ENCODE measurements at places on chromosomes 3 and 15.

GRCh38 chr3:22276351-22276750 is 525.3 kb upstream of the ZNF385D start:
- no peak for DNase-seq

GRCh38 chr3:118803096-118803476 is 231.6 kb downstream of the IGSF11 start:
- DNase-seq: no peak

GRCh38 chr3:3127432-3128010 is 781 bp downstream of the TRNT1 start:
- DNase-seq: no peak

DNA sequence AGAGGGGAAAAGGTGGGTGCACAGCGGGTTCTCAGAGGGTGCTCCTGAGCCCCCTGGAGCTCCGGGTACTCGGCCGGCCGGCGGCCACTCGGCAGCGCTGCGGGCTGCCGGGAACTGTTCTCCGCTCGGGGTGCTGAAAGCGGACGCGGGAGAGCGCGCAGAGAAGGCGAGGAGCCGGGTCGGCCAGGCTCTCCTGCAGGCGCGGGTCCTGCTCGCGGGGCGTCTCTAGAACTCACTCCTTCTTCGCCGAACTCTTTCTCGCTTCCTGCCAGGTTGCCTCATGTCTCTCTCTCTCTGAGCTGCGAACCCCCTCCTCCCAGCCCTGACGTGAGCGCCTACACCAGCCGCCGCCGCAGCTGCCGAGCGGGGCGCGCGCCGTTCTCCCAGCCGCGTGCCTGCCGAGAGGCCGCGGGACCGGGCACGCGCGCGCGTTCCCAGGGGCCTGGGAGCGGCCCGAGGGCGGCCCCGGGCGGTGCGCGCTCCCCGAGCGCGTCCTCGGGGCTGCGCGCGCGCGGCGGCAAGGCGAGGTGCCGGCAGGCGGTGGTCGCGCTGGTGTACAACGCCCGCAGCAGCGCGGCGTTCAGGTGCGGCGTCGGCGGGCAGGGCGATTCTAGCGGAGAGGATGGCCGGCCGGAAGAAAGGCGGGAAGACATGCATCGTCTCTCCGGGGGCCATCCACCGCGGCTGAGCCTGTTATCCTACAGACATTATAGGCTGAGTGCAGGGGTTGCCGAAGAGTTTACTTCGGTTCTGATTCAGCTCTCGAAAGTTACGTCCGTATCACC is at the start of gene PEX5L:
TSS of gene PEX5L (minus strand) at position 267 of the 785 bp plus-strand sequence. CDS start 338 bp downstream, outside the sequence.
- DNase-seq: peak; percentile 93

GRCh38 chr3:124787476-124788195 is 57.4 kb downstream of the UMPS start:
- DNase-seq: no peak

DNA sequence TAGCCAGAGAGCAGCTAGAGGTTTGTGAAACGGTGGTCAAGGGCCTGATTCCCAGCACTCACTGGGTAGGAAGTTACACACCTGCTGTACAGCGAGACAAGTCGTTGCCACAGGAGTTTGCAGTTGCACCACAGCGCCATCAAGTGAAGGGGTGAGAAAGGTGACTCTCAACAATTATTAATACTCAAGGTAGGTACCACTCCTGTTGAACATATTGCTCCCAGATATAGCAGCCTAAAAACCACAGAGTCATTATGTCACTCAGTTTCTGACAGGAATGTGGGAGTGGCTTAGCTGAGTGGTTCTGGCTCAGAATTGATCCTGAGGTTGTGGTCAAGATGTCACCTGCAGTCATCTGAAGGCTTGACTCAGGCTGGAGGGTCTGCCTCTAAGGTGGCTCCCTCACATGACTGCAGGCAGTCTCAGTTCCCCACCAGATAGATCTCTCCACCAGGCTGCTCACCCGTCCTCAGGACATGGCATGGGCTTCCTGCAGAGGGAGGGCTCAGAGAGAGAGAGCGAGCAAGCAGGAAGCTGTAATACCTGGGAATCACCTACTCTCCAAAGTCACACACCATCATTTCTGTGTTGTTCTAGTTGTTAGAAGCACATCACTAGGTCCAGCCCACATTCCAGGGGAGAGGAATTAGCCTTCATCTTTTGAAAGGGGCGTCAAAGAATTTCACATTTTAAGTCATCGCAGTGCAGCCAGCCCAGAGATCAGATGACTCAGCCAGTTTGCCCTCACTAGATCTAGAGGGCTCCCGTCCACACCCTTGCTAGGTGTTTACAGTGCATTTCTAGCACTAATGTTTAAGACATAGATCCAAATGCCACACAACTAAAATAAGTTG is 17.0 kb upstream of the ANO10 start:
- DNase-seq: no peak

- no peak for DNase-seq
Observed at GRCh38 chr15:45441686-45442085, 63.3 kb upstream of the GATM start.

GRCh38 chr3:187920913-187921312 is 175.6 kb upstream of the BCL6 start:
- DNase-seq: no peak

DNA sequence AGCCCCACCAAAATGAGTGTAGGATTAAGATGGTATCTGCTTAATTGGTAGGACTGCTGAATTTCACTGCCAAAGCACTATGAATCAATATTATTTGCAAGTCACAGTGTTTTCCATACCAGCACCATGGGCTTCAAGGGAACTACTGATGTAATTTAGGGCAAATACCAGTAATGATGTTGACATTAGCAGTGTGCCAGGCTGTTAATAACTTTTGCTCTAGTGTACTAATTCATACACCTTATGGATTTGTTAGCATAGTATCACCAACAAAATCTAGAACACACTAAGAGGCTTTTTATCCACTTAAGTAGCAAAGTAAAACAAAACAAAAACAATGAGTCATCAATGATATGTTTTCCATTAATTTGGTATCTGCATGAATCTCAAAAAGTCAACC is 888.2 kb downstream of the CADM2 start:
- DNase-seq: no peak

DNA sequence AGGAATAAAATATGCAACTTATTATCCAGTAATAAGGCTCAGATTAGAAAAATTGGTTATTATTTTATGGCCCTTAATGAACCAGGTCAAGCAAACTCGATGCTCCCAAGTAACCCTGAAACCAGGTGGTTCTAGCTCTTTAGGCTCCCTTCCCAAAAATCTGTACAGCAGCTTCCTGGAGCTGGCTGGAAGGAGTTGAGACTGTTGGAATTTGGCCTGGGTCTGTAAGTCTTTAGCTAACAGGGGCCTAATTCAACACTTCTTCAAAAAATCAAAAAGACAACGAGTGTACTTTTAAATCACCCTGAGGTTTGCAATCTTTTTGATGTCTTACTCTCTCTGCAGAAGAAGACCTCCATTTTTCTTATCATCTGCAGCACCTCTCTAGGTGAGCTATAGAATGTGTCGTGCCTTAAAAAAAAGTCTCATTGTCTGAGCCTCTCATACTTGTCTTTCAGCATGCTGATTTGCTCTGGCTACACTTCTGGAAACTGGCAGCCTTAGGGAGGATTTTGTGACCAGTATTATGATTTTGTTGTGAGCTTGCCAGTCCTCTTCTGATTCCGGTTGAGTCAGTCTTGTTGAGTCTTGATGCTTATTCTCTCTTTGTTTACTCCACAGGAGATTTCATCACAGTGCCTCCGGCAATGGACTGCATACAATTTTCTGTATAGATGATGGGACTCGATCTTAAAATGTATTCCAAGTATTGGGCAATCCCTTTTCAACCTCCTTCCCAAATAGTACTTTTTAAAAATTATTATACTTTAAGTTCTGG is 235.0 kb upstream of the KBTBD8 start:
- no peak for DNase-seq

DNA sequence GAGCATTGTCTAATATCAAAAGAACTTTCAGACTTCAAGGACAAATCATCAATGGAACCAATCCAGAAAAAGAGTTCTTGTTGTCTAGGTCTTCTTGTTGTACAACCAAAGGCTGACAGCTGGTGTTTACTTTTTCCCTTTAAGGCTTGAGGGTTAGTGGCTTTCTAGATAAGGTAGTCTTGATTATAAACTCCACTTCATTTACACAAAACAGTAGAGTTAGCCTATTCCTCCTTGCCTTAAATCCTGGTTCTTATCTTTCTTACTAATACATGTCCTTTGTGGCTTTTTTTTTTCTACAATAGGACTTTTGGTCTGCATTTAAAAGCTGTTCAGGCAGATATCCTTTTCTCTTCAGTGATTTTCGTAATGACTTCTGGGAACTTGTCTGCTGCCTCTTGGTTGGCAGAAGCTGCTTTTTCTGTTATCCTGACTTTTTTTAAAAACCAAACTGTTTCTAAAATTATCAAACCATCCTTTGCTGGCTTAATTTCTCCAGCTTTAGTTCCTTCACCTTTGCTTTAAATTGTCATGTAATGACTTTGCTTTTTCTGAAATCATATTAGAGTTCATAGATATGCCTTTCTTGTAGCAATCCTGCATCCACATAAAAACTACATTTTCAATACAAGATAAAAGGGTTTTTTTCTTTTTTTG is 44.8 kb downstream of the STRIT1 start:
- no peak for DNase-seq

DNA sequence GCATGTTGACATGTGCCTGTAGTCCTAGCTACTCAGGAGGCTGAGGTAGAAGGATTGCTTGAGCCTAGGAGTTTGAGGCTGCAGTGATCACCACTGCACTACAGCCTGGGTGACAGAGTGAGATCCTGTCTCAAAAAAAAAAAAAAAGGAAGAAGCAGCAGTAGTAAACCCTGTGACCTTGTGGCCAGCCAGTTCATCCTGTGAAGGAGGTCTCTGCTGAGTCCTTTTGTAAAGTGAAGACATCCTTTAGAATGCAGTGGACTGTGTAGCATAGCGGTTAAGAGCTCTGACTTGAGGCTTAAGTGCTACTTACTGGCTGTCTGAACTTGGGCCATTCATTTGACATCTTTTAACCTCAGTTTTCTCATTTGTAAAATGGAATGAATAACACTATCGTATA is 8.3 kb downstream of the EXOSC7 start:
- DNase-seq: no peak

GRCh38 chr3:184609476-184610244 is 48.1 kb downstream of the EPHB3 start:
- DNase-seq: peak; percentile 47
